ENCODE measurements at places on chromosomes 1 and 21.
A peak's percentile ranks its signal among the peaks of the same experiment; 100 is the strongest.

GRCh38 chr1:1428174-1428573, 7.1 kb upstream of the ANKRD65 start:
- no peaks in the 10 kb centered on the region for H3K27me3 ChIP-seq
- H3K27ac ChIP-seq = peak overlapping the region; percentile 14
- H3K4me3 ChIP-seq = no peak overlapping the region
- peaks cover 9% of the 10 kb centered on the region for H3K4me1 ChIP-seq
- H3K36me3 ChIP-seq = no peaks in the 10 kb centered on the region

GRCh38 chr1:24069817-24070216, 42.1 kb downstream of the MYOM3 start:
- H3K4me1 ChIP-seq = no peaks in the 10 kb centered on the region
- no peak overlapping the region for H3K4me3 ChIP-seq
- no peaks in the 10 kb centered on the region for H3K27me3 ChIP-seq
- no peaks in the 10 kb centered on the region for H3K36me3 ChIP-seq
- no peak for DNase-seq

- H3K4me1 ChIP-seq = no peaks in the 10 kb centered on the region
- H3K27me3 ChIP-seq = no peaks in the 10 kb centered on the region
- H3K27ac ChIP-seq = no peak overlapping the region
- no peak overlapping the region for H3K4me3 ChIP-seq
- H3K36me3 ChIP-seq = no peaks in the 10 kb centered on the region
Measured at GRCh38 chr1:97050506-97050905, 328.9 kb downstream of the PTBP2 start.

DNA sequence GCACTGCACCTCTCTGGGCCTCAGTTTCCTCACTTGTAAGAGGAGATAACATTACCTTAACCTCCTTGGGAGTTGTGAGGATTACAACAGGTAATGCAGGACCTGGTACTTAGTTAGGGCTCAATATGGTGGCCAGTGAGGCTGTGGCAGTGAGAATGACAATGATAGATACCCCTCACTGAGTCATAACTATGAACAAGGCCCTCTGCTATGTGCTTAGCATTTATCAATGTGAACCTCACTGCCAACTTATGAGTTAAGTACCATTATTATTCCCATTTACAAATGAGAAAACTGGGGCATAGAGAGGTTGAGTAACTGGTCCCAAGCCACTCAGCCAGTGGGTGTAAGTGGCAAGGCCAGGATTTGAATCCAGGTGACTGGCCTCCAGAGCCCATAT, 64.4 kb downstream of the HMGB4 start:
- H3K4me3 ChIP-seq = no peak overlapping the region
- H3K27ac ChIP-seq = no peak overlapping the region
- H3K4me1 ChIP-seq = no peaks in the 10 kb centered on the region
- no peaks in the 10 kb centered on the region for H3K27me3 ChIP-seq

DNA sequence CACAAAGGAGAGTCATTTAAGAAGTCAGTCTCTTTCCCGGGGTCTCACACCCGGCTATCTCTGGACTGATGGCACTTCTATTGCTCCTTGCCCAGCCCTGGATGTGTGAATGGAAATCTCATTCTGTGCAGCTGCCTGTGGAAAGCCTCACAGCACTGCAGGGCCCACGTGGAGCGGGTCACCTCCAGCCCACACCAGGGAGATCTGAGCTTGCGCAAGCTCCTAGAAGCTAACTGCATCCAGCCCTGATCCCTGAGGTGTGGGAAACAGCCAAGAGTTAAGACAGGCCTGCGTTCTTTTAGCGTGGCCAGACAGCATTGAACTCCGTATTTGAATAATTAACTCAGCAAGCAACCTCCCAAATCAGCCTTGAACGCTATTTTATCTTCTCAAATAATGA, 150.5 kb downstream of the LRIG2 start:
- no peaks in the 10 kb centered on the region for H3K36me3 ChIP-seq
- no peaks in the 10 kb centered on the region for H3K4me1 ChIP-seq
- peak; percentile 77 for DNase-seq
- no peak overlapping the region for H3K4me3 ChIP-seq
- no peaks in the 10 kb centered on the region for H3K27me3 ChIP-seq
- peak overlapping the region; percentile 60 for H3K27ac ChIP-seq

- no peak overlapping the region for H3K27ac ChIP-seq
- no peak for DNase-seq
- no peaks in the 10 kb centered on the region for H3K27me3 ChIP-seq
- no peak overlapping the region for H3K4me3 ChIP-seq
Measured at GRCh38 chr1:115783311-115783710, 14.8 kb upstream of the CASQ2 start.

GRCh38 chr1:47495176-47495713, 57.4 kb downstream of the FOXD2 start:
- no peaks in the 10 kb centered on the region for H3K4me1 ChIP-seq
- H3K27me3 ChIP-seq = no peaks in the 10 kb centered on the region
- H3K36me3 ChIP-seq = no peaks in the 10 kb centered on the region
- H3K4me3 ChIP-seq = no peak overlapping the region

DNA sequence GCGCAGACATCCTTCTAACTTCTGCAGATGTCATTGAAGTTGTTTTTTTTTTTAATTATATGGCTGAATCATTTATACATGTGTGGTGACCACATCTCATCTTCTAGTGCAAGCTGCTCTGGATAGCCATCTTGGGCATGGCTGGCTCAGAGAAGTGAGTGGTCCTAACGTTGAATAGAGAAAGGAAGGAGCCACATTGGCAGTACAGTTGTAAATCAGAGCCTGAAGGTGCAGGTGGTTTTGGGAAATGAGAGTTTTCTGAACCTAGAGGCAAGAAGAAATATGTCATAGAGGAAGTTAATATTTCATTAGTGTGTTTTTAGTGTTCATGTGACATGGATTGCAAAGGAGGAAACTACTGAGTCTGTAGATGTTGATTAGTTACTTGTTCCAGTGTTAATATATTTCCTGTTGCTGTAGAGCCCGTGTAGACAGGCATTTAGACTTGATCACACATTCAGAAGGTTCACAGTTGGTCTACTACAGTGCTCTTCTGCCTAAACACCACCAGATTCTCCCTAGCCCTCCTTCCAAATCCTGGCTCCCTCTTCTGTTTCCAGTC, 163.7 kb downstream of the ROR1 start:
- DNase-seq = no peak
- no peaks in the 10 kb centered on the region for H3K27me3 ChIP-seq

DNA sequence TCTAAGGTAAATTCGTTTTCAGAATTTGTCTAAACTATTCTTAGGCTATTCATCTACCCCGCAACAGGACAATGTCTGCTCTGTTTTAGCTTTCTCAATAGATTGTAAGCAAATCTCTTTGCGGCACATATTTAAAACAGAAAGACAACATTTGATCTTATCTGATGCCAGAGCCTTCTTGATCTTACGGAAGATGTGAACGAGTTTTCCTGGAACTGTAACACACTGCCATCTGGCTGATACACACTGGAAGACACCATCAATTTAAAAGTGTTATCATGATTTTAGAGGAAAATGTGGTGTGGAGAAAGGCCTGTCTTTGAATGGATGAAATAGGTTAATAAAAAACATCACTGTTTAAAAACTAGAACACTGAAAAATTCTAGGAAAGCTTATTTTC, 36.1 kb downstream of the COA6 start:
- no peaks in the 10 kb centered on the region for H3K36me3 ChIP-seq
- no peak for DNase-seq
- H3K4me3 ChIP-seq = no peak overlapping the region
- H3K27ac ChIP-seq = no peak overlapping the region

DNA sequence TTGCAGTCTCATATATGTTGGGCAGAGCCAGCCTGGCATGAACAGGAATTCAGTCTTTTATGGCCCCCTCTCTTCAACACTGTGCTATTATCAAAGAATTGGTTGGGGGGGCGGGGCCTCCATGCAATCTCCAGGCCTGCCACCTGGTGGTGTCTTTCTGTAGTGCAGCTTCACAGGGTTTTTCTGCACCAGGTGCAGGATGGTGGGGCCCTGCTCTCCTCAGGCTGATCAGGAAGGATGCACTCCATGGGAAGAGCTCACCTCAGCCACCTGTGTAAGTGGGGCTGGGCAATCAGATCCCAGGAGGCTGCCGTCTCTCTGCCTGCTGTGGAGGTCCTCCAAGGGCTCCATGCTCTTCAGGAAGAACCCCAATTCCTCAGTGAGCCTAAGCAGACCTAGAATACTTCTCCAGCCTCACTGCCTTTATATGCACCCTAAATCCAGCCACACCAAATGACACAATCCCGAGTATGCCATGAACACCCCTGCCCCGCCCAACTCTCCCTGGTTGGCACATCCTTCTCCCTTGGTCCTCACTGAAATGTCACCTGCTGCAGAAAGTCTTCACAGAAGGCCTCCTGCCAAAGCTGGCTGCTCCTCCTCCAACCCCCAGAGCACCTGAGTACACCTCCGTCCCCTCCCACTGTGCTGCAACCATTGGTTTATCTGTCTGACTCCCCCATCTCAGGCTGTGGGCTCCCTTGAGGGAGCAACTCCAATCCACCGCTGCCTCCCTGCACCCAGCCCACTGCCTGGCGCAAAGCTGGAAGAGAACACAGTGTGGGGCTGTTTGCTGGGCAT, 16.5 kb downstream of the STK40 start:
- peaks cover 14% of the 10 kb centered on the region for H3K4me1 ChIP-seq
- H3K36me3 ChIP-seq = no peaks in the 10 kb centered on the region
- H3K4me3 ChIP-seq = no peak overlapping the region
- peak; percentile 76 for DNase-seq
- no peaks in the 10 kb centered on the region for H3K27me3 ChIP-seq
- no peak overlapping the region for H3K27ac ChIP-seq

- no peaks in the 10 kb centered on the region for H3K27me3 ChIP-seq
- no peak for DNase-seq
- H3K4me3 ChIP-seq = no peak overlapping the region
- H3K36me3 ChIP-seq = no peaks in the 10 kb centered on the region
Measured at GRCh38 chr1:232636799-232637198, 6.9 kb upstream of the SIPA1L2 start.

DNA sequence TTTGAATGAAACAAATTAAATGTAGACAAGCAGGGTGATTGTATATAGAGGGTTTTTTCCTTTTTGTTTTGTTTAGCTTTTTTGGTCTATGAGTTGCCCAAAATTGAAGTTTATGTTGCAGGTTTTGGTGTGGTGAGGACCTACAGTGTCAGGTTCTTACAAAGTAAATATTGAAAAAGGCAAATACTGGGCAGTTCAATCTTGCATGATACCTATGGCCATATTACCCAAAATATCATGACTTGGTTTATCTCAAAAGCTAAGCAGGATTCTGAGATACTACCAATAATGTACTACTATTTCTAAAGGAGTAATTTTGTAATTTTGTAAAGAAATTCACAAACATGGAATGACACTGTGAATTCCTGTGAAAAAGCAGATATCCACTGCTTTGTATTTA, 1.8 kb downstream of the DNAJB4 start:
- H3K4me3 ChIP-seq = peak overlapping the region; percentile 49
- no peak for DNase-seq
- H3K27me3 ChIP-seq = no peaks in the 10 kb centered on the region
- H3K4me1 ChIP-seq = peaks cover 8% of the 10 kb centered on the region
- no peaks in the 10 kb centered on the region for H3K36me3 ChIP-seq

DNA sequence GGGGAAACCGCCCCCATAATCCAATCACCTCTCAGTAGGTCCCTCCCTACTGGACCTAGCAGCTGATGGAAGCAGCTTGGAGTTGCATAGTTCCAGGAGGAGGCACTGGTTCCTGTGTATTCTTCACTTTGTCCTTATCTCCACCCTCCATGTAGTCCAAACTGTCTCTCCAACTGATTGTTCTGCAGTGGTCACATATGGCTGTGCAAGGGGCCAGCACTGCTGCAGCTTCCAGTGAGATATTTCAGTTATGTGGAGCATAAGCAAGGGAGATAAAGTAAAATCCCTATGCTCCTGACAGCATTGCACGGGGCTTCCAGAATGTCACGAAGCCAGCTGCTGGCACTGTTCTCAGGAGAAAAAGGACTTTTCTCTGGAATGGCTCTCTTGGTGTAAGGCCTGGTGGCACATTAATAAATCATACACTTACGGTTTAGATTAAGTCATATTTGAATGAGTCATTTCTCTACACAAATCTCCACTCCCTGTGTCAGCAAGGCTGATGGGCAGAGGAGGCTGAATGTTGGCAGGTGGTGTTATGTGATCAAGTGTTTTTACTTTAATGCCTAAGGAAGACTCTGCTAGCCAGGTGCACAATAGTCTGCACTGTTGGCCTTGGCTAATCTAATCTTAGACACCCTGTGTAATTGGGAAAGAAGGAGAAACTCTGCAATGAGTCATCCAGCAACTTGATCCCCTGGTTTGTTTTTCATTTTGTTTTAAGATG, 93.4 kb downstream of the KCNK1 start:
- no peaks in the 10 kb centered on the region for H3K27me3 ChIP-seq
- peak overlapping the region; percentile 76 for H3K27ac ChIP-seq
- H3K36me3 ChIP-seq = no peaks in the 10 kb centered on the region
- peak; percentile 46 for DNase-seq
- H3K4me3 ChIP-seq = no peak overlapping the region

DNA sequence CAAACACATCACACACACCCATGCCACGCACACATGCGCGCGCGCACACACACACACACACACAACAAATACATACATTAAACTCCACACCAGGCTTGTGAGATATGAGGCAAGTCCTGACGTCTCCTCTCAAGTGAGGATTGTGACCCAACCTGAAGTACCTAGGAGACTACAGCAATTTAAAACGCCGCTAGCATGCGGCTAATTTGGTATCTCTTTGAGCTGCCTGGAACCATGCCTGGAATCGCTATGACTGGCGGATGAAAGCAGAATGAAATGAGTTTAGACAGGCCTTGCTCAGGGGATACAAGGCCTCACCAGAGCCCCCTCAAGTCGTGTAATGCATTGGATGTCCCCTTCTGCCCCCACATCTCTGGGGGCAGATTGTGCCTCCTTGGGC, 1.6 kb upstream of the RAB7B start:
- no peaks in the 10 kb centered on the region for H3K36me3 ChIP-seq
- DNase-seq = no peak
- H3K4me1 ChIP-seq = no peaks in the 10 kb centered on the region
- no peak overlapping the region for H3K27ac ChIP-seq

GRCh38 chr1:114502080-114502479, 8.9 kb downstream of the TRIM33 start:
- H3K36me3 ChIP-seq = no peaks in the 10 kb centered on the region
- H3K27me3 ChIP-seq = no peaks in the 10 kb centered on the region
- H3K4me1 ChIP-seq = no peaks in the 10 kb centered on the region
- no peak overlapping the region for H3K4me3 ChIP-seq

DNA sequence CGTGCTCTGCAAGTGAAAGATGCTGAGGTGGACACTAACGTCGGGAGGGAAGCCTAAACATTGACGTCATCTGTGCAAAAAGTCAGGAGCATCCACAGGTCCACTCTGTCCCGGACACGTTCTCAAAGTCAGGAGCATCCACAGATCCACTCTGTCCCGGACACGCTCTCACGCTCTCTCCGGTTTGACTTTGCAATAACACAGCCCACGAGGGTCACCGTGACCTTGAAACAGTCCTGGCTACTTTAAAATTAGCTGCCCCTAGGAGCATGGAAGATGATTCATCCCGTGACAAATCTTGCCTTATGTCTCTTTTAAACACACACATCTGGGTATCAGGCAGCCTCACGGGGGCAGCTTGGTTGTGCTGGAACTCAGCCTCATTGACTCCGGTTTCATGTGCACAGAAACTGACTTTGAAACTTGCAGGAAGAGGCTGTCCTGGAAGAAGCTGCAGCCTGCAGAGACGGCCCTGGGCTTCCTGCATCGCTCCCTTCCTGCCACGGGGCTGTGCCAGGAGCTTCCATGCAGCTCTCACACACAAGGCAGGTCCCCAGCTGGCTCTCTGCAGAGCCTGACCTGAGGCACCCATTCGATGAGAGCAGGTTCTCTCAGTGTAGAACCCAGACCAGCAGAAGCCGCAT, 18.1 kb upstream of the COL18A1 start:
- peak; percentile 93 for DNase-seq
- peaks cover 5% of the 10 kb centered on the region for H3K4me1 ChIP-seq
- H3K4me3 ChIP-seq = no peak overlapping the region
- H3K27ac ChIP-seq = peak overlapping the region; percentile 84
- H3K36me3 ChIP-seq = no peaks in the 10 kb centered on the region

Measured in uterus (tissue), 4 donors.